ENCODE measurements at places on chromosomes 6 and 20. TPM values are rescaled to one million over a fixed set of nuclear protein-coding genes. Genes with fewer than 3 reads are reported as not detected.

GRCh38 chr6:26257272-26257671 is 107.7 kb upstream of the BTN3A2 start:
- H3K4me3 ChIP-seq = no peak overlapping the region
- peaks cover 4% of the 10 kb centered on the region for H3K27me3 ChIP-seq
- peaks cover 10% of the 10 kb centered on the region for H3K4me1 ChIP-seq
- peaks cover 13% of the 10 kb centered on the region for H3K36me3 ChIP-seq
- H3K27ac ChIP-seq = no peak overlapping the region

DNA sequence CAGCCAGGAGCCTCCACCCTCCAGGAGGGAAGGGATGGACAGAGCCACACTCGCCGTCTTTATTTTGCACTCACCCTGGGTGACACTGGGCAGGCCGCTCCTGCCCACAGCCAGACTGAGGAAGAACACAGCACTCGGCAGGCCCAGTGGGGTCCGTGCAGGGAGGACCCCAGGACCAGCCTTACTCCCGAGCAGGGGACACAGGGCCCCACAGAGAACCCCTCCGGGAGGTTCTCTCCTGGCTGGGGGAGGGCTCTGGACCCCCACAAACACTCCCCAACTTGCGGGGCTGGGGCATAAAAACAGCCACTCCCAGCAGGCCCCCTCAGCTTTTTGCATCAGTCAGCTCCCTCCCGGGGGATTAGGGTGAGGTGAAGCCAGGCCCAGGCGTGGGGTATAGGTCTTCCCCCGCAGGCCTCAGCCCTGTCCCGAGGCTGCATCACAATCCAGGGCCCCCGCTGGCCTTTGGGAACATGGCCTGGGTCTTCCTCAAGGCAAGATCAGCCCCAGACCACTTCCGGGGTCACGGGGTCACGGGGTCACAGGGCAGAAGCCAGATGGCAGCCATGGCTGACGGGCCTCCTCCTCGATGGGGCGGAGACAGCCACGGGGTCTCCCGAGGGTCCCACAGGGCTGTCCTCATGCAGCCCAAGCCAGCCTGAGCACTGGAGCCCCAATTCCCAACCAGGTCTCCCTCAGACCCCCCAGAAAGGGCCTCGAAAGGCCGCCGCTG is 3.2 kb downstream of the TNFRSF6B start:
- no peaks in the 10 kb centered on the region for H3K27me3 ChIP-seq
- H3K27ac ChIP-seq = no peak overlapping the region
- DNase-seq = peak; percentile 30
- H3K4me1 ChIP-seq = peaks cover 3% of the 10 kb centered on the region

DNA sequence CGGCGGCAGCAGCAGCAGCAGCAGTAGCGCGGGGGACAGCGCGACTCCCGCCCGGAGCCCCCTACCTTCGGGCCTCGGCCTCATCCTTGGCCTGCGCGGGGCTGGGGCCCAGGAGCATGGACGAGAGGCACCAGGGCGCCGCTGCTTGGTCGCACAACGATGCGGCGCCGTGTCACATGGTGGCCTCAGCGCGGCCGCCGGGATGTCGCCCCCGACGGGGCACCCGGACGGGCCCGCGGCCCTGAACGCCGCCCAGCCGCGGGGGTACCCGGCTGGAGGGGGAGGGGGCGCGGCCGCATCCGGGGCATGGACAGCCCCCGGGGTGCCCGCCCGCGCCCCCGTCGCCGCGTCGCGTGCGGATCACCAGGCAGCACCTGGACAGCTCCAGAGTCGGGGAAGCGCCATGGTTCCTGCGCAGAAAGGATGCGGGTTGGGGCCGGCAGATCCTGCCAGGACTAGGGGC is 57.1 kb downstream of the CDH22 start:
- H3K27ac ChIP-seq = no peak overlapping the region
- H3K4me1 ChIP-seq = peaks cover 8% of the 10 kb centered on the region
- H3K4me3 ChIP-seq = no peak overlapping the region
- H3K36me3 ChIP-seq = no peaks in the 10 kb centered on the region
- peaks cover 74% of the 10 kb centered on the region for H3K27me3 ChIP-seq
- no peak for DNase-seq

The MTFR2 gene
- 16.9 TPM for total RNA-seq

The PPP1R16B gene
- 72.9 TPM for total RNA-seq

The ULBP3 gene
- total RNA-seq = 0.94 TPM

The GRIK2 gene
- total RNA-seq = not detected
